ENCODE measurements at places on chromosomes 7 and 10. TPM values are rescaled to one million over a fixed set of nuclear protein-coding genes. Genes with fewer than 3 reads are reported as not detected.

SLC13A1 gene
- polyA plus RNA-seq: not detected

HMX2 gene
- not detected for polyA plus RNA-seq

RET gene
- polyA plus RNA-seq: 0.03 TPM

ASZ1 gene
- polyA plus RNA-seq: not detected

GPR22 gene
- not detected for polyA plus RNA-seq

All from endothelial cell of umbilical vein (primary cell).